M059J (cell line): ENCODE measurements at places on chromosomes 6 and 20. TPM values are rescaled to one million over a fixed set of nuclear protein-coding genes. Genes with fewer than 3 reads are reported as not detected.

The ETV7 gene
- total RNA-seq: 14.4 and 19.0 TPM in 2 replicates

The MAD2L1BP gene
- total RNA-seq: 75.7 and 116 TPM in 2 replicates

The TAF8 gene
- total RNA-seq: 23.7 and 29.5 TPM in 2 replicates

The RBM12 gene
- 37.7 and 52.3 TPM in 2 replicates for total RNA-seq

The OR2B6 gene
- 0.15 and 0.27 TPM in 2 replicates for total RNA-seq

The UNC5CL gene
- total RNA-seq: 0.02 and 0.20 TPM in 2 replicates

The ENPP5 gene
- total RNA-seq: 0.22 and 1.0 TPM in 2 replicates

The FOXA2 gene
- not detected in 2 replicates for total RNA-seq

The TNF gene
- total RNA-seq: 0.47 and 0.62 TPM in 2 replicates

The ENPP4 gene
- 3.1 and 3.7 TPM in 2 replicates for total RNA-seq

The MEP1A gene
- not detected in 2 replicates for total RNA-seq

The BTN1A1 gene
- total RNA-seq: 0.10 TPM in 1 of 2 replicates, not detected in the other

The ENPP1 gene
- total RNA-seq: 31.3 and 40.5 TPM in 2 replicates

The SAMD5 gene
- total RNA-seq: 0.07 and 0.62 TPM in 2 replicates

The DYNLT2 gene
- 0.76 and 1.1 TPM in 2 replicates for total RNA-seq
